ENCODE measurements at places on chromosomes 7 and 10.

GRCh38 chr10:110209454-110209925, 2.1 kb downstream of the MXI1 start:
- no peaks in the 10 kb centered on the region for H3K36me3 ChIP-seq
- H3K4me3 ChIP-seq, result peak overlapping the region; percentile 71
- peak overlapping the region; percentile 93 for H3K27ac ChIP-seq
- H3K27me3 ChIP-seq, result no peaks in the 10 kb centered on the region

GRCh38 chr10:62794306-62794705, 10.2 kb upstream of the ADO start:
- no peak overlapping the region for H3K4me3 ChIP-seq
- no peaks in the 10 kb centered on the region for H3K27me3 ChIP-seq
- H3K27ac ChIP-seq, result no peak overlapping the region
- H3K4me1 ChIP-seq, result peaks cover 5% of the 10 kb centered on the region
- H3K36me3 ChIP-seq, result no peaks in the 10 kb centered on the region
- no peak for DNase-seq

DNA sequence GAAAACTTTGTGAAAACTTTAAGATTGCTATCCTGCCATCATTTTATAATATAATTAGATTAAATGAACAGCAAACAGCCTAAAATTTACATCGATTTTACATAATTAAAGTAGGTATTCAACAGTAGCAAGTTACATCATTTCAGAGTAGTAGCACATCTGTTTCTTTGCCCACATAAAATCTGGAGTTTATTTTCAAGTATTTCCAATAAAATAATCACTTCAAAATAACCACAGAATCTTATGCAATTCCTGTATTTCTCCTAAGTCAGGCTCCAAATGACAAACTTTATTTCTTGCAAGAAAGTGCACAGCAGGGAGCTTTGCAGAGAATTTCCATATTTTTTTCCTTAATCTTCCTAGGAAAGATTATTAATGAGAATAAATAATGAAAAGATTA, 82.6 kb downstream of the CUBN start:
- no peaks in the 10 kb centered on the region for H3K36me3 ChIP-seq
- H3K4me1 ChIP-seq, result no peaks in the 10 kb centered on the region
- no peak overlapping the region for H3K4me3 ChIP-seq
- DNase-seq, result no peak
- no peak overlapping the region for H3K27ac ChIP-seq

DNA sequence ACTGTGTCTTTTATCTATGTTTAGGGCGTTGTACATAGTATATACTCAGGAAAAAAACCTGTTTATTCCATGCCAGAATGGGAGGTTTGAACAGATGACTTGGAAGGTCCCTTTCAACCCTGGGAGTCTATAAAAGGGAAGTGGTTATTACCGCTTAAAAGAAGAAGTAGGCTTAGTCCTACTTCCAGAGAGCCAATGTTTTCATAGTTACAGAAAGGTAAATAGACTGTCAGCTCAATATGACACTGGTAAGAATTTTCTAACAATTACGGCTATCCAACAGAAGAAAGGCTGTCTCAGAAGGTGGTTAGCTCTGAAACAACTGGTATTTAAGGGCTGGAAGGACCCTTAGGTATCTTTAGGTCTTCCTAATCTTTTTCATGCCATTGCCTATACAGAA, 1.1 kb upstream of the TFAM start:
- peaks cover 3% of the 10 kb centered on the region for H3K36me3 ChIP-seq
- H3K4me1 ChIP-seq, result peaks cover 29% of the 10 kb centered on the region
- H3K27ac ChIP-seq, result peak overlapping the region; percentile 89
- peak overlapping the region; percentile 87 for H3K4me3 ChIP-seq

- no peaks in the 10 kb centered on the region for H3K36me3 ChIP-seq
- DNase-seq, result no peak
- no peak overlapping the region for H3K27ac ChIP-seq
These were observed 200.7 kb downstream of the RAPGEF5 start for GRCh38 chr7:22156205-22156604.

DNA sequence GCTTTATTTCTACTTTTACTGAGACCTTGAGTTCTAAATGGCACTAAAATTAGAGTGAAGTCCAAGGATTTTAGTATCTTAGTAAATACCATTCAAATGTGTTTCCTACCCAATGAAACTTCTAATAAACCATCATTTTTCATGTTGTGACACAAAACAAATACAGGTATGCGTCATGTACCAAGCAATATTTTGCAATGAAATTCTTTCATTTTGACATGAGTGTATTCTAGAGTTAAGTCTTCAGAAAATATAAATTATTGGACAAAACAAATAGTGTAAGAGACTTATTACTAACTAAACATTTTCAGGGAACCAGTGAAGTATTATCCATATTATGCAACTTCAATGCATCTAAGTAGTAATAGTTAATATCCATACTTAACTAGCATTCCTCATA, 16.5 kb downstream of the HGF start:
- H3K27me3 ChIP-seq, result no peaks in the 10 kb centered on the region
- no peaks in the 10 kb centered on the region for H3K4me1 ChIP-seq
- H3K36me3 ChIP-seq, result peaks cover 12% of the 10 kb centered on the region
- DNase-seq, result no peak
- no peak overlapping the region for H3K27ac ChIP-seq

DNA sequence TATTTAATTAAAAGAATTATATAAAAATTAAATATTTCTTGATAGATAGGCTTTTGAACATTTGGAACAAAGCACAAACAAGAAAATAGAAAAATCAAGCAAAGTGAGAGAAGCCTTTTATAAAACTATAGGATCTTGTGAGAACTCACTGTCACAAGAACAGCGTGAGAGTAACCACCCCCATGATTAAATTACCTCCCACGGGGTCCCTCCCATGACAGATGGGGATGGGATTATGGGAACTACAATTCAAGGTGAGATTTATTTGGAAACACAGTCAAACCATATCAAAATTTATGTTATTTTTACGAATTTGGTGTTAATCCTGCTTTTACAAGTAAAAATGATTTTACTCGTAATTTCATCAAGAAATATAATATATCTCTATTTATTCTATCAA, 1136.1 kb upstream of the POT1 start:
- no peak overlapping the region for H3K4me3 ChIP-seq
- no peaks in the 10 kb centered on the region for H3K27me3 ChIP-seq
- H3K4me1 ChIP-seq, result no peaks in the 10 kb centered on the region
- no peak overlapping the region for H3K27ac ChIP-seq

- no peak overlapping the region for H3K27ac ChIP-seq
- H3K4me3 ChIP-seq, result no peak overlapping the region
- H3K27me3 ChIP-seq, result peaks cover 13% of the 10 kb centered on the region
- DNase-seq, result peak; percentile 18
- H3K4me1 ChIP-seq, result no peaks in the 10 kb centered on the region
These were observed 136.5 kb downstream of the ADARB2 start for GRCh38 chr10:1600861-1601260.

DNA sequence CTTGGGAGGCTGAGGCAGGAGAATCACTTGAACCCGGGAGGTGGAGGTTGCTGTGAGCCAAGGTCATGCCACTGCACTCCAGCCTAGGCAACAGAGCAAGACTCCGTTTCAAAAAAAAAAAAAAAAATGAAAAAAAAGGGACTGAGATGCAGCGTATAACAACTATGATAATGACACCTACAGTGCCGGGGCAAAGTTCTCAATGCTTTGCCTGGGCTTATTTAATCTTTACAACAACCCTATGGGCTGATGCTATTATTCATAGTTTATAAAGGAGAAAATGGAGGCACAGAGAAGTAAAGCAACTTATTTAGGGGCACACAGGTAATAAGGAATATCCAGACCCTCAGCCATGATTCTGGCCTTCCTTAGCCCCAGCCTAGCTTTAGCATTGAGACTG, 47.6 kb downstream of the SUGCT start:
- H3K4me1 ChIP-seq, result no peaks in the 10 kb centered on the region
- no peak for DNase-seq
- no peak overlapping the region for H3K27ac ChIP-seq
- H3K27me3 ChIP-seq, result no peaks in the 10 kb centered on the region
- no peaks in the 10 kb centered on the region for H3K36me3 ChIP-seq

DNA sequence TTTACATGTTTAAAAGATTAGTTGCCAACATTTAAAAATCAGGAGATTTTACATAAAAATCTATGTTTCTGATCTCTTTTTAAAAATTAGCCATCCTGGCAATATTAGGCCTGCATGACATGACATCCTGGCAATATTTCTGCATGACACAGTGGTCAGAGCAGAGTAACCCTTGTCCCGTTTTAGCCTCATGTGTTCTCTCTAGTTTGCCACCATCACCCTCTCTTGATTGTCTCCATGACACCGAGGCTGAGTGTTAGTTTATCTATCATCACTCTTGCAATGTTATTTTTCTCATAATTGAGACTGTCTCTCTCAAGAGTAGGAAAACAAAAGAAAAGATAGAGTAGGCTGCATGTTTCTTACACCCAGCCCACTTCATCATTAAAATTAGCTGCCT, 189.7 kb upstream of the AGK start:
- no peaks in the 10 kb centered on the region for H3K36me3 ChIP-seq
- H3K27me3 ChIP-seq, result no peaks in the 10 kb centered on the region
- no peak overlapping the region for H3K4me3 ChIP-seq
- DNase-seq, result no peak
- H3K4me1 ChIP-seq, result peaks cover 5% of the 10 kb centered on the region

GRCh38 chr10:60975716-60976115, 31.7 kb upstream of the RHOBTB1 start:
- DNase-seq, result no peak
- peak overlapping the region; percentile 59 for H3K27ac ChIP-seq
- no peaks in the 10 kb centered on the region for H3K36me3 ChIP-seq
- H3K4me1 ChIP-seq, result peaks cover 18% of the 10 kb centered on the region
- H3K4me3 ChIP-seq, result no peak overlapping the region

DNA sequence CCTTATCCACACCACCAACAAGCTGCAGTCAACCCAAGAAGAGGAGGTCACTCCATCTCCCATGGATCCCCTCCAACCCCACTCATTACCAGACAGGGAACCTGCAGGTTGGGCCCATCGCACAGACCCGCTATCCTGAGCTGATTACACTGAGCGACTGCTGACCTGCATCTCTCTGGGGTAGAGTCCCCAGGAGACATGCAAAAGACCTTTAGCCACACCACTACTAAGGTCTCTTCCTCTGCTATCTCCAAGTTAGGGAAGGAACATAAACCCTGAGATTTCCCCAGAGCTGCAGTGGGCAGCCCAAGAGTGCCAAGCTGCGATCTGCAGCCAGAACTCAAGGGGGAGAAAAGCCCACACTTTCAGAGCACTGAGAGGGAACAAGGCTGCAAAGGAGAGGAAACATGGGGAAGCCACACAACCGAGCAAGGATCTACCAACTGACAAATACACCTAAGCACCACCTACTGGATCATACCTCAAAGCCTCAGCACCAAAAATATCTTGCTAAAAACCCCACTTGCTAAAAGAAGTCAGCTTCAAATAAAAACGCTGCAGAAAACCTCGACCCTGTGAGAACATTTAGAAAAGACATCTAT, 298.2 kb downstream of the SORCS1 start:
- no peak overlapping the region for H3K4me3 ChIP-seq
- no peak overlapping the region for H3K27ac ChIP-seq
- no peaks in the 10 kb centered on the region for H3K36me3 ChIP-seq
- H3K27me3 ChIP-seq, result no peaks in the 10 kb centered on the region

DNA sequence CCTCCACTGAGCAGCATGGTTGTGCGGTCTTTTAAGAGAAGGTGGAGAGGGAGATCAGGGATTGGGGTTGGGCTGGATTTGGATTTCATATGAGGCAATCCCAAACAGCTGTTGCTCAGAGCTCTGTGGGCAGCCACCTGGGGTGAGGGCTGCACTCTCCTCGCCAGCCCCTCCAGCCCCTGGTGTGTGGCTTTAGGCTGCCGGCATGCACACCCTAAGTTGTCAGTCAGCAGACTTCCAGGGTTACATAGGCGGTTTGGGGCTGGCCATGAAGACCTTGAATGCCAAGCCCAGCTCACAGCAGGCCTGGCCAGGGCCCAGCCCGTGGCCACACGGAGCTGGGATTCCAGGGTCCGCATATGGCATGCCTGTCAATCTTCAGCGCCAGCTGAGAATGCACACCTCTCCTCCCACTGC, 54.8 kb downstream of the ZMIZ1 start:
- no peak overlapping the region for H3K27ac ChIP-seq
- no peak for DNase-seq
- H3K27me3 ChIP-seq, result no peaks in the 10 kb centered on the region
- no peak overlapping the region for H3K4me3 ChIP-seq
- peaks cover 78% of the 10 kb centered on the region for H3K4me1 ChIP-seq
- H3K36me3 ChIP-seq, result peaks cover 77% of the 10 kb centered on the region
